ENCODE measurements at places on chromosomes 5 and 9. TPM values are rescaled to one million over a fixed set of nuclear protein-coding genes. Genes with fewer than 3 reads are reported as not detected.

The GGTA1 gene
- total RNA-seq: 9.0 TPM

The ADAMTS2 gene
- total RNA-seq: 51.6 TPM

The TUT7 gene
- 43.8 TPM for total RNA-seq

The TEX48 gene
- total RNA-seq: not detected

The PCDHA1 gene
- total RNA-seq: not detected

The DMRT3 gene
- total RNA-seq: 0.22 TPM

The EPB41L4A gene
- total RNA-seq: 18.0 TPM

The ASTN2 gene
- 9.0 TPM for total RNA-seq

The PLEKHG4B gene
- total RNA-seq: 0.22 TPM

DNA sequence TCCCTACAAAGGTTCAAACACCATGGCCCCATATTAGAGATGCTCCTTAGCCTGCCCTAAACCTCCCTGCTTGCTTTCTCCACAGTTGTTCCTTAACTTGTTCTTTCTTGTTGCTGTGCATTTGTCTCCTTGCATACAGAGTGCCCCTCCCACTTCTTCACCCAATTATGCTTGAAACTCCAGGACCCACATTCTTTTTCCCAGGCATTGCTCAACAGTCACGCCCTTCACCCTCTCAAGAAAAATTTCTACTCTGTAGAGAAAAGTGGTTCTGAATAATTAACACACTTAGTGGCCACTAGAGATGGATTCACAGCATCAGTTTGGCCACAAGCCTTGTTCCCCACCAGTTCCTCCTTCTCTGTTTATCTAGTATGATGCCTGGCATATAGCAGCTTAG, 57.7 kb downstream of the NREP start:
- DNase-seq: no peak

DNA sequence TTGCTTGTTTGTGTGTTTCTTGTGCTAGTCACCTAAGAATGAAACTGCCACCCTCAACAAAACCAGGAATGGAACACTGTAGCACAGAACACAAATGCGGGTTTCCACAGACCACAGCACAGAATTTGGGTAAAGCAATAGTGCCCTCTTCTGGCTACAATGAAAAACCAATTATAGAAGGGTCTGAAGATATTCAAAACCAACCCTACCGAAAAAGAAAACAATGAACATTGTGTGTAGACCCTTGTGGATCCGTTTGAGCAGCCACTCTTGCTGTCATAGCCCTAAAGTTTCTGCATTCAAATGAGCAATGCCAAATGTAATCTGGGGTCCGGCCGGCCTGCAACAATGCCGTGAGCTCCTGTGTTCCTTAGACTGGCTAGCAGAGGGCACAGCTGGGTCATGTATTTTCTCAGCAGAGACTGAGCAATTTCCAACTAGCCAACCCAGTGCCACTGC, 8.3 kb upstream of the ENC1 start:
- DNase-seq: no peak

DNA sequence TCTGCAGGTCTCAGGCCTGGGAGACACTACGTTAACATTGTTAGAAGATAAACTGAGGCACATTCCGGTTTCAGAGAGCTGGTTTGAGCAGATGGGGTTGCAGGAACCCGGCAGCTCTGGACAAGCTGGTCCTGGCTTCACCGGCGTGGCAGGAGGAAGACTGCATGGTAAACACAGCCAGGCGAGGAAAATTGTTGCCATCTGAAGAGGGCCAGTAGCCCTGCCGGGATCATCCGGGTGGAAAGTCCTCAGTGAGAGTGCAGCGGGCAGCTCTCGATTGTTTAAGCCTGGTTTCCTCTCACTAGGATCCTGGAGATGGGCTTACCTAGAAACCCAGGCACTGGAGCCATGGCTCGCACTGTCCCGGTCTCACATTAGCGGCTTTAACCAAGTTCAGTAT, 226.9 kb downstream of the IRX2 start:
- DNase-seq: no peak

GRCh38 chr5:168320805-168321204, 29.4 kb downstream of the WWC1 start:
- no peak for DNase-seq

GRCh38 chr5:14945450-14945849, 73.9 kb upstream of the ANKH start:
- DNase-seq: no peak

- no peak for DNase-seq
Measured at GRCh38 chr5:36777105-36777757, 99.3 kb upstream of the NIPBL start.

- no peak for DNase-seq
Measured at GRCh38 chr9:114606068-114606467, 5.0 kb upstream of the TMEM268 start.

DNA sequence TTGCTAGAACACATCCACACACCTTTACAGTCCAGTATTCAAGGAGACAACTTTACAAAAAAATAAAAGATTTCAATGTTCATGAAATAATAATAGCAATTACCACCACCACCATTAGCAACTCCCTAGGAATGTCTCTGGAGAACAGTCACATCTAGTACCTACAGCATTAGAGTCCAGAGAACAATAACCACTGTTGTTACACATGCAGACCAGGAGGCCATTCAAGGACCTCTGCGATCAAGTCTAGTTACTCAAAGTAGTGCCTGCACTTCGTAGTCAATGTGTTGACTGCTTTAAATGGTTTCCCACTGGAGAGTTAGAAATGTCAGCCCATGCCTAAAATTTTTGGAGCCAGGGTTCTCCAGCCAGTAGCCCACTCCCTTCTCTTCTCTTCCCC, 244.4 kb downstream of the DEPDC1B start:
- DNase-seq: no peak

GRCh38 chr5:149441986-149442385, 62.9 kb upstream of the IL17B start:
- no peak for DNase-seq

DNA sequence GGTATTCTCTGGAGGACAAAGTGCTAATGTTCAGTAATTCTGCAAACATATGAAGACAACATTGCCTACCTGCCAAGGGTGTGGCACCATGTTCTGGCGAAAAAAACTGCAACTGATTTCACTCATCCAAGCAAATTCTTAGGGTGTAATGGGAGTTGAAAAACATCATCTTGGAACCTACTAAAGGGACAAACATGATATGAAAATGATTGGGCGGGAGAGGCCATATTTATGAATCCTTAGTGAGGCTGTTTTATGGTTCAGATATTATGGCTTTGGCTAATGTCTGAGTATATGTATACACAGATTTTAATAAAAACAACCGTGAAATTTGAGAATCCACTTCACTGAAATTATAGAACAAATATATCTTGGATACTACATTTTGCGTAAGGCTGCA, 225.7 kb downstream of the ARL15 start:
- DNase-seq: no peak

DNA sequence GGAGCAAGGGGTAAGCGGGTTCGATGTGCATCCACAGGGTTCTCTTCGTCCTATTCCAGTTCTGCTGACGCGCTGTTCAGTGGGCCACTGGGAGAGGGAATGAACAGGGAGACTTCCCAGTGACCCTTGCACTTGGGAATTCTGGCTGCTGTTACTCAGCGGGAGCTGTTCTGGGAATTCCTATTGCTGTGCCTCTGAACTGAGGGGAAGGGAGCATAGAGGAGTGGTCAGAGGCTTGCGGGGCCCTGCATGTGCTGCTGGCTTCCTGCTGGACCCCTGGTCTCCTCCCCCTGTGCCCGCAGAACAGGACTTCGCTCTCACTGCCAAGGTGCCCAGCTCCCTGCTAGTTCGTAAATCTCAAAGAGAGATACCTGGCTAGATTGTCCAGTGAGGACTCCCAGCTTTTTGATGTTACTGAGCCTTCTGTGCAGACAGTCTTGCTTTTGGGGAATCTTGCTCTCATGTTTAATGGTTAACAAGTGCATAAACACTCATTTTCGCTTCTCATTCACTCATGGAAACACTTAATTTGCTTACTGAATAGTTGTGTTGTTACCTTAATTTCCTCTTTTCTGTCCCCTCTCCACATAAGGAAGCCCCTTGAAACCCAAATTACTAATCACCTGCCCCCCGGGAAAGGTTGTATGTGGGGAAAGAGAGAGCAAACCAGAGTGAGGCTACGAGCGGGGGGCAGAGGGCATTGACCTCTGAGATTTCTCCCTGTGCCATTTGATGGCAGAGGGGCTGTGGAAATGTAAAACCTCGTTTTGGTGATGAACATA, 5.9 kb downstream of the TRIO start:
- no peak for DNase-seq

GRCh38 chr5:71905834-71906711, 187.0 kb downstream of the CARTPT start:
- no peak for DNase-seq

DNA sequence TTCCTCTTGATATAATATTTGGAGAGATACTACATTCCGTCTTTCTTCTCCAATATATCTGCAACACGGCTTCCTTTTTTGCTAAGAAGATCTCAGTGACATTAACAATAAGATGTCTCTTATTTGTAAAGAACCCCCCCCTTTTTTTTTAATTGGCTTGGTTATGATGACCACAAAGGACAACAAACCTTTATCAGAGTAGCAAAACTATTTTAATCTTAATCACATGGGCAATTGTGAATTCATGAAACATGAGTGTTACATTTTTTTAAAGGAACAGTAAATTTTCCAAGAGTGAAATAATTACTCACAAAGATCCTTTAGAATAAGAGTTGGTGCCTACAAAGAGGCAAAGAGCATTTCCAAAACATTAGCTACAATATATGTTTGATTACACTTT, 554.1 kb downstream of the MAT2B start:
- no peak for DNase-seq

DNA sequence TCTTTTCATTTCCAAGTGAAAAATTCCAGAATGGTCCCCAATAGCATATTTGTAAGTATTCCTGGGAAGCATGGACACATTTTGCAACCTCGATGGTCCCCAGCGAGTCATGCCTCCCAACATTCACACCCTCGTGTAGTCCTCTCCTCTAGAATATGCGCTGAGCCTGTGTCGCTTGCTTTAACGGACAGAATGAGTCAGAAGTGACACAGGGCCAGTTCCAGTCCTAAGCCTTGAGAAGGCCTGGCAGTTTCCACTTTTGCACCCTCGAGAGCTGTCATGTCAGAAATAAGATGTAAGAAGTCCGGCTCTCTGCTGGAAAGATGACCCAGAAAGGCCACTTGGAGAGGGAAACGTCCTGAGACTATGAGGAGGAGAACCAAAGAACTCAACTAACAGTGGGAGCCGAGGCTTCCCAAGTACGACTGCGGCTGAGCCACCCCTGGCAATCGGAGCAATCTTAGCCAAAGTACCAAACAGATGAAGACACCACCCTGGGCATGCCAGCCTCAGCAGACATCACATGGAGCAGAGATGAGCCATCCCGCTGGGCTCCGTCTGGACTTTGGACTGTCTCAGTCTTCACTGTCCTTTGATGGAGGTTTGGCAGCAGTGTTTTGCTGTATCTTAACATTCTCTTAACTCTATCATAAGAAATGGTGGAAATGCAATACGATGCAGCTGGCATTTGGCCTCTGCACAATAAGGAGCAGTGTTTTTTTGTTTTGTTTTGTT, 42.6 kb upstream of the GFPT2 start:
- DNase-seq: no peak

DNA sequence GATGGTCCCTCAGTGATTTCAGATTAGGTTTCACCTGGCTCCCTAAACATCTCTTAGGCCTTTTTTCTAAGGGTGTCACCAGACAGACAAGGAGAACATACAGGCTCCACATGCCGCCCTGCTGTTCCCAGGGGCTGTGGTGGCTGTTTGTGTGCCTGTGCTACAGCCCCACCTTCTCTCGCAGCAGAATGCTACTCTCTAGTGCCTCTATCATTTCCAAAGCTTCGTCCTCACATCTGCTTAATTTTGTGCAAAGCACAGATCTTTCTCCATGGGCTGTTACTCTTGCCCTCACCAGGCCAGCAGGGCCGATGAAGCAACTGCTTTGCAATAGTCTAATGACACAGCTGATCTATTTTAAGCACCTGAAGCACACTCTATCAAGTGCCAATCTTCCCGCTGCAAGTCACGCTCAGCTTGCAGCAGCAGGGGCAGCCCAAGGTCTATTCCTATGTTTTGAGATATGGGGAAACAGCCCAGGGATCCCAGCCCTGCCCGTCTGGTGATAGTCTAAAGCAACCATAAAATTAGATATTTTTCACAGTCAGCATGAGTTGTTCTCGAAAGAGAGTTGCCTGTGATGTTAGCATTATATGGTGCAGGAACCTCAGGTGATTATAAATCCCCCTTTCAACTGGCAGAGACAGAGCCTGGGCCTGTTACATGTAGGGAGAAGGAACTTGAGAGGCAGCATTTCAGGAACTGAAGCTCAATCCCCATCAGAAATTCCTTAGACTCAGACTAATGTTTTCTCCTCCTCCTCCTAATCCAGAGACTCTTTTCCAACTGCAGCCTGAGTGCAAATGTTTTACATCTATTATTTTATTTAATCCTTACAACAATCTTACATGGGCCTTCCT, 12.7 kb downstream of the ABLIM3 start:
- DNase-seq: no peak

GRCh38 chr5:1557114-1557873, 33.5 kb upstream of the LPCAT1 start:
- no peak for DNase-seq

DNA sequence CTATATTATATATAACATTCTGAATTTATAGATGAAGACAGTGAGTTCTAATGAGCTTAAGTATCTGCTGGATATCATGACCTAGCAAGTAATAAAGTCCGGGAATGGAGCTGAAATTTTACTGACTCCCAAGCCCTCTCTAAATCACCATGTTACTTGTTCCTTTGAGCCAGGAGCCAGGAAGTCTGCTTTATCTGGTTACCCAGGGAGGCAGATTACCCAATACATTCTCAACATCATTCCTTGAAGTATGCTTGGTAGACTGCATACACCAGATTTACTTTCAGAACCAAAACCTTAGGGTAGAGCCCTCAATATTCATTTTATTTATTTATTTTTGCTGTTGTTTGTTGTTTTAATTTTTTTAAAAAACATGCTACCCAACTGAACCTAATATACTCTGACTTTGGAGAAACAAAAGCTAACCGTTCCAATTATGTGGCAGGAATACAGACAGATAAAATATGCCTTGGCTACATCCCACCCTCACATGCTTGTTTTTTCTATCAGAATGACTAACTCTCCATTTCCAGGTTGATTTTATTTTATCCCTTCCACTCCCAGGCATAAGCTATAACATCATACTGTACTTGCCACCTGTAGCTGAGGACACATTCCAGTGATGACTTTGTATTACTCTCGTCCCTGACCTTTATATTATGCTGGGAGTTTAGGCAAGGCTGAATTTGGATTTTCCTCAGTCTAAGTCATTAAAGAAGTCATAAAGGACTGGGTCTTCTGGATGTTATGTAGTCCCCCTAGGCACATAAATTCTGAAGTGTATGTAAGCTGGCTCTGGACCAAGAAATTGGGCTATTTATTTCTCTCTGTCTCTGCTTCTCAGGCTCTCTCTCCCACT, 82.0 kb downstream of the YIPF5 start:
- no peak for DNase-seq

Measured in tibial nerve (tissue), 4 donors.